Iris pigment epithelial cell (primary cell): ENCODE measurements at places on chromosomes 16 and 17.
A peak's percentile ranks its signal among the peaks of the same experiment; 100 is the strongest.

- no peak for DNase-seq
These were observed 34.0 kb downstream of the TIMM22 start for GRCh38 chr17:1030684-1031532.

DNA sequence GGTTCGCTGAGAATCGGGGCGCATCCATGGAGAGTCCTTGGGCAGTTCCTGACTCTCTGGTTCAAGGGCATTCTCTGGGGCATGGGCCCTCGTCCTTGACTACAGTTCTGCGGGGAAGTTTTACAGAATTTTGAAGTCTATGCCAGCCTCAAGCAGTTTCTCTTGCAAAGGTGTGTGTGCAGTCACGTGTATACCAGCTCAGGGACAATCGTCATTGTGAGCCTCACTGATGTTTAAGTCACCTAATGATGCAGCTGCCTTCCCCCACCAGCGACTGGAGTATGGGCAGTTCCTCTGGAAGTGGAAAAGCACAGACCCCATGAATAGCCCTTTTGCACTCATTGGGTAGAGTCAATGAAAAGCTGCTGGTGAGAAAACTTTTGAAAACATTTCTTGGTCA is 1.3 kb downstream of the PLCG2 start:
- no peak for DNase-seq

DNA sequence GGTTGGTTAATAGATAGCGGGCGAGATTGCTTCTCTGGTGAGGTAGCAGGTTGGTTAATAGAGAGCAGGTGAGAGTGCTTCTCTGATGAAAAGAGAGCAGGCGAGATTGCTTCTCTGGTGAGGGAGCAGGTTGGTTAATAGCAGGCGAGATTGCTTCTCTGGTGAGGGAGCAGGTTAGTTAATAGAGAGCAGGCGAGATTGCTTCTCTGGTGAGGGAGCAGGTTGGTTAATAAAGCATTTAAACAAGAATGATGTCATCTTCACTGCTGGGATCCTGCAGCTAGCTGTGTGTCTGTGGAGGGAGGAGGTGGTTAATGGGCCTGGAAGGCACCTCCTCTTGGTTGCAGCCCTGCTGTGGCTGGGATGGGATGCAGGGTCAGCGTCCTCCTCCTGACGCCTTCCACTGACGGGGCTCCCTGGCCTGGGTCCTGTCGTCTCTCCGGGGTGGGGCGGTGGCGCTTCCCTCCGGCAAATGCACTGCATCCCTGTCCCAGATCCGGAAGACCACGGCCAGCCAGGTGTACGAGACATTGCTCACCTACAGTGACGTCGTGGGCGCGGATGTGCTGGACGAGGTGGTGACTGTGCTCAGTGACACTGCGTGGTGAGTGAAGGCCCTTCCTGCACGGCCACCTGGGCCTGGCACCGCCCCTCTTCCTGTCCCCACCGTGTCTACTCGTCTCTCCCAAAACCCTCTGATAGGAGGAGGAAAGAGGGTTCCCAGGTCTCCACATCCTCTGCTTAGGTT is 99.2 kb upstream of the ZNF750 start:
- no peak for DNase-seq

- no peak for DNase-seq
These were observed 27.2 kb downstream of the MOSMO start for GRCh38 chr16:22035153-22035552.

DNA sequence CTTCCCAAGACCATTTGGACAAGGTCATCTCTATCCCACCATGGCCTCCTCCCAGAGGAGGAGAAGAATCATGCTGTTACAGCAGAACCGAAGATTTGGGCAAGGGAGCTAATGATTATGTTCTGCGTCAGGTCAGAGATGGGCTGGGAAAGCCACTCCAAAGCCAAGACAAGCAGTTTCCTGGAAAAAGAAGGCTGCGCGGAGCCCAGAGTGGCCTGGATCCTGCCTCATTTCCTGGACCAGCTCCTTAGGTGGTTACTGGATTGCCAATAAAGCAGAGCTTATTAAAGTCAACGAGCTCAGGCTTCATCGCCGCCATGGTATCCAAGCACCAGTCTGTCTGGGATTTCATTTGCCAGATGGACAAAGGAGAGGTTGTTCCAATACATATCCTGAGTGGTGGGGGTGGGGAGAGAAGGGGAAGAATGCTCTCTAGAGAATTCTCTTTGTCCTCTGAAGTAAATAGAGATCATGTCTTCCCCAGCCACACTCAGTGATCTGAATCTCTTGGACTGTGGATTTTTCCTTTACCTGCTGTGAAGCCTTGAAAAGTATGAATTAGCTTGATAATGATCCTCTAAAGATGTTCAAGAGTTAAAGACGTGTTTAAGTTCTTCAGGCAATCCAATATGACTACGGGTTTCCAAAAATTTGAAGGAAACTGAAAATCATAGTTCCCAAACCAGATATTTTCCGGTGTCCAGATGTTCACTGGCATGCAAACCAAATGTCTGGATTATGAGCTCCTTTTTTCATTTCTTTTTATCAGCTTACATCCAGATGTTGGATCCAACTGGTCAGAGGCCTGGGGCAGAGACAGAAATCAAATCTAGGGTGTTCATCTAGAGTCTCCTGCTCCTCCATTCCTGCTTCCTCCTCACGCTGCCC is 17.7 kb downstream of the PRAC1 start:
- DNase-seq = no peak

GRCh38 chr16:76676356-76676755 is 399.2 kb downstream of the CNTNAP4 start:
- DNase-seq = no peak

DNA sequence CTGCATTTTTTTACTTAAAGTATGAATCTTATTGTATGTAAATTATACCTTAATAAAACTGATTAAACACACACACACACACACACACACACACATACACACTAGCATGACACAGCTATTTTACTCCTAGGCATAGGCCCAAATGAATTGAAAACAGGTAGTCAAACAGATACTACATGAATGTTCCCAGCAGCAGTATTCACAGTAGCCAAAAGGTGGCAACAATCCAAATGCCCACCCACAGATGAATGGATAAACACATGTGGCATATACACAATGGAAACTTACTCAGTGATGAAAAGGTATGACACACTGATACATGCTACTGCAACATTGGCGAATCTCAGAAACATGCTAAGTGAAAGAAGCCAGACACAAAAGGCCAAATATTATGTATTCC is 223.5 kb downstream of the CYB561 start:
- DNase-seq = peak; percentile 18

GRCh38 chr16:84548508-84548907 is 44.0 kb upstream of the MEAK7 start:
- no peak for DNase-seq

GRCh38 chr17:42424991-42425610 is 2.0 kb upstream of the CAVIN1 start:
- DNase-seq = no peak

GRCh38 chr17:47732399-47733046 is 513 bp upstream of the TBX21 start:
- DNase-seq = no peak

- no peak for DNase-seq
These were observed 908 bp downstream of the FKBP10 start for GRCh38 chr17:41813699-41814124.

- peak; percentile 7 for DNase-seq
These were observed 1469.5 kb upstream of the GOT2 start for GRCh38 chr16:60203525-60204124.

GRCh38 chr17:81381632-81382577 is 13.4 kb upstream of the BAHCC1 start:
- no peak for DNase-seq

GRCh38 chr16:30122604-30123160 is 338 bp downstream of the MAPK3 start:
- DNase-seq = no peak

DNA sequence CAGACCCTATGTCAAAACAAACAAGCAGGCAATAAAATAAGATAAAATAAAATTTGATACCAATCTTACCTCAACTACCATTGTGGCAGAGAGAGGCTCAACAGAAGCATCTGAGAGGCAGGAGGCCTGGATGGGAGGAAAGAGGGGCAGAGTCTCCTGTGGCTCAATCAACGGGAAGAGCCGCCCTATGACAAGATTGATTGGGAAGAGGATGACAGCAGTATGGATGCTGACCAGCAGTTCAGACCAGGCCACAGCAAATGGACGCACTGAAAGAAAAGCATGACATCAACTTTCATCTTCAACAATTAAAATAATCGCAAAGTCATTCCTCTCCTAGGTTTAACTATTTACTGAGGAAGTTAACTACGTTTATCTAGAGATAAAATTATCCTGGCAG is 47.4 kb downstream of the PKD1L3 start:
- no peak for DNase-seq

DNA sequence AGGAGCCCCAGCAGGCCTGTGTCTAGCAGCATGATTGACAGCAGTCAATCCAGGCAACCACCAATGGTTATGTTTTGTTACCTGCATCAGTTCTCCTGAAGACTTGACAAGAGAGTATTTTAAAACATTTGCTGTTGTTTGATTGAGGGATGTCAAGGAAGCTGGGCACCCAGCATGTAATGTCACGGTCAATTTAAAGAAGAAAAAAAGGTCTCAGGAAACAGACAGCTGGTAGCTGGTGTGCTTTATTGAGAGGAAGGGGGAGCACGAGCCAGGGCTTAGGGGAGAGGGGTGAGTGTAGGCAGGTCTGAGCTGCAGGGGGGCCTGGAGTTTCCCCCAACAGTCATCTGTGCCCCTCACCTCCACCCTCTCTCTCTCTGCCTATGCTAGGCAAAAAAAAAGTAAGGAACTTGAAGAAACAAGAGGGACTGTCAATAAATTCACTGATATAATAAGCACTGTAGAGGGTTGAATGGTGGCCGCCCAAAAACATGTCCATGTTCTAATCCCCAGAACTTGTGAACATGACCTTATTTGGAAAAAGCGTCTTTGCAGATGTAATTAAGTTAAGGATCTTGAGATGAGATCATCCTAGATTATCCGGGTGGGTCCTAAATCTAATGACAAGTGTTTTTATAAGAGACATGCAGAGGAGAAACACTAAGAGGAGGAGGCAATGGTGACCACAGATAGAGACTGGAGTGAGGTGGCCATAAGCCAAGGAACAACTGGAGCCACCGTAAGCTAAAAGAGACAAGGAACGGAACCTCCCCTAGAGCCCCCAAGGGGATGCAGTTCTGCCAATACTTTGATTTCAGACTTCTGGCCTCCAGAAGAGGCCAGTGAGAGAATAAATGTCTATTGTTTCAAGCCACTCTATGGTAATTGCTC is 14.5 kb downstream of the TSPOAP1 start:
- no peak for DNase-seq

GRCh38 chr16:15482068-15482747 is 47.8 kb downstream of the BMERB1 start:
- peak; percentile 98 for DNase-seq

DNA sequence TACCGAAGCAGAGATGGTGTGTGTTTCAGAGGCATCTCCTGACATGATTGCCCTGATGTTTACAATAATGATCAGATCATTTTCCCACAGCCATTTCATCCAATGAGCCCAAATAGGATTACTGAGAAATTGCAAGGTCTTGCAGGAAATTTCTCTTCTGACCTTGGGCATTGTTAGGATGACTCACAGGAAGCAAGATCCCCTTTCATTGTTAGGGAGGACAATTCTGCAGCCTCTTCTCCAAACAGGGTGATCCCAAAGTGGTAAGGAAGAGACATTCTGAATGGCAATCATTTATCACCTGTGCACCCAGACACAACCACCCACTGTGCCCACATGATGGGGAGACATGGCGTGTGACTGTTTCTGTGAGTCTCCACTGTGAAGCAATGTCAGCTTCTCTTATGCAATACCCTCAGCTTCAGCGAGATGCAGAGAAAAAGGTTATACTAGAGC is 306.7 kb upstream of the XYLT1 start:
- no peak for DNase-seq

DNA sequence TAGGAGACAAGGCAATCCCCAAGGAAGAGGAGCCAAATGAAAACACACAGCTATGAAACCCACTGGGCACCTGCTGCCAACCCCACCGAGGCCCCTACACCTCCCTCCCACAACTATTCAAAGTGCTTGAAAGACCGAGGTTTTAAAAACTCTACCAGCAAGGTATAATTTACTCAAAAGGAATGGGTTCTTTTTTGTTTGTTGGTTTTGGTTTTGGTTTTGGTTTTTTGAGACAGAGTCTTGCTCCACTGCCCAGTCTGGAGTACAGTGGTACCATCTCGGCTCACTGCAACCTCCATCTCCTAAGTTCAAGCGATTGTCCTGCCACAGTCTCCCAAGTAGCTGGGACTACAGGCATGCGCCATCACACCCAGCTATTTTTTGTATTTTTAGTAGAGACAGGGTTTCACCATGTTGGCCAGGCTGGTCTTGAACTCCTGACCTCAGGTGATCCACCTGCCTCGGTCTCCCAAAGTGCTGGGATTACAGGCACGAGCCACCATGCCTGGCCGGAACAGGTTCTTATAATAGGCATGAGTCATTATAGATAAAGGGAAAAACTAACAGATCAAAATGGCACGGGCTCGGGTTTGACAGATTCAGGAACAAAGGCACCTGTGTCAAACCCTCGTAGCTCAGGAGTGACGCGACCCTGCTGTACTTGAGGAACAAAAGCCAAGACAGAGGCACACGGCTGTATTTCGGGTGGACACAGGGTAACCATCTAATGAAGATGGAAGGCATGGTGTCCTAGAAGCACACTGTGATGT is 40.7 kb downstream of the COTL1 start:
- no peak for DNase-seq

DNA sequence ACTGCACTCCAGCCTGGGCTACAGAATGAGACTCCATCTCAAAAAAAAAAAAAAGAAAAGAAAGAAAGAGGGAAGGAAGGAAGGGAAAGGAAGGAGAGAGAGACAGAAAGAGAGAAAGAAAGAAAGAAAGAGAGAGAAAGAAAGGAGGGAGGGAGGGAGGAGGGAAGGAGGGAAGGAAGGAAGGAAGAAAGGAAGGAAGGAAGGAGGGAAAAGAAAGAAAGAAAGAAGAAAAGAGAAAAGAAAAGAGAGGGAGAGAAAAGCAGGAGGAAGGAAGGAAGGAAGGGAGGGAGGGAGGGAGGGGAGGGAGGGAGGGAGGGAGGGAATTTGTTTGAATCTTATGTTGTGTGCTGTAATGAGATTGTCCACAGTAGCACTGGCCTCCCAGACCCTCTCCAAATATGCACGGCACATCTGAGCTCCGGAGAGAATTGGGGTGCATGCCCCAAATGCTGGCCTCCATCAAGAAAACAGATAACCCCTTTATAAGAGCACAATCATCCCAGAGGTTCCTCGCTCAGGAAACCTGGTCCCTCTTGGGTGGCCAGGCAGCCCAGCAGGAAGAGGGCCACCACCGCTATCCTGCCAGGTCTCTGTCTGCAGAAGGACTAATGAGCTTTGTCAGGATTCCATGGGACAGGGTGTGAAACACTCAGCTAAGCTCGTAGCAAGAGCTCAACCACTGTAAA is 8.8 kb upstream of the EIF1 start:
- no peak for DNase-seq

DNA sequence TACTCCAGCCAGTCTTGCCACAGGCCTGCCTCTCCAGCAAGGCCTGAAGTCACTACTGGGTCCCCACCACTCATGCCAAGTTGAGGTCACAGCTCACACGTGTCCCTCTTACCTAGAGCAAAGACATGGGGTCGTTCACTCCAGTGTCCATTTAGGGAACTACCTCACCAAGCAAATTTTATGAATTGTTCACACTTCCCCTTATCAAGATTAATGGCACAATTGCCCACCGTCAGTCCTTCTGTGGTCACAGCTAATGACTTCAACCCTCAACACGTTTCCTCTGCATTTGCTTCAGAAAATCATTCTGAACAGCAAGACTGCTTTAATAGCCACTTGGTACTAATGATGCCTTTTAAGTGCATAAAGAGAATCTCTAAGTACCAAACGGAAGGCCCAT is 14.6 kb downstream of the IRX6 start:
- DNase-seq = no peak
